ENCODE measurements at places on chromosomes 12 and 14.

GRCh38 chr14:104297721-104298401 lies 159.5 kb downstream of the KIF26A start:
- DNase-seq: no peak

DNA sequence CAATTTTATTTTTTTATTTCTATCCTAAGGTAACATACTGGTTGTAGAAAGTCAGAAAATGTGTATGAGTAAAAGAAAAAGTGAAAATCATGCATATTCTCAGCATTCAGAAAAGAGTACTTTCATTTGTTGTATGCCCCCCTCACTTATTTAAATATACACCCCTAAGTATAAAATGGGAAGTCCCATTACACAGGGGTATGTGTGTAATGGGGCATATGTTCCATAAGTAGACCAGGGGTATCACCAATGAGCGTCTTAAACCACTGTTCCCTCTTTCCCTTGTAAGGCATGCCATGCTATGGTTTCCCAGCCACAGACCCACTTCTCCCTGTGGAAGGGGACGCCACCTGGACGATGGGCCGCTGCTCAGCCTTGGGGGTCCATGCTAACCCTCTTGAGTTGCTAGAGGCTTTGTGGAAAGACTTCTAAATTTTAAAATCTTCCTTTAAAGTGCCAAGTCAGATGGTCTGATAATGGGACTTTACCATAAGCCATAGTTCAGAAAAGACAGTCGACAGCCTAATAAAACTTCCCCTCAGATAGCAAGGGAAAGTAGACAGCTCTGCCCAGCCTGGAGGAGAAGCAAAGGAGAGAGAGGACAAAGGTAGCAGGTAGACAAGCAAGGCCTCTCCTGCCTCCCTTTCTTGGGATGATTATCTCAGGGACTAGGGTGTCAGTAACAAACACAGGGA lies 118.2 kb downstream of the ZFP36L1 start:
- DNase-seq: no peak

GRCh38 chr12:99380701-99381100 lies 266.9 kb upstream of the GARIN6 start:
- DNase-seq: no peak

DNA sequence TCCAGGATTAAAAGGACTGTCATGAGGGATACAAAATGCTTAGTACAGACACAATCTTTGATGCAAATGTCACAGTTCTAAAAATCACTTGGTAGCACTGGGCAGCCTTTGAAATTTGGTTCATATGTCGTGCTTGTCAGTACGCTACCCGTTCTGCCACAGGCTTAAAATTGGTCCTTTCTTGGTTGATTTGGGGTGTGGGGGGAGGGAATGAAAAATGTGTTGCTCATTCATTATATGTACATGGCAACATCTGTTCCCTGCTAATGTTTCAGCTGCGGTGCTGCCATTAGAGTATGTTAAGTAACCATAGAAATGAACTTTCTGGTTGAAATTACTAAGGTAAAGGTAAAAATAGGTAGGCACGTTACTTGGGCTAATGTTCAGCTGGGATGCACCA lies 155.4 kb upstream of the ARHGAP5 start:
- DNase-seq: no peak

- DNase-seq: no peak
Observed at GRCh38 chr12:6559500-6559899, 3.7 kb upstream of the IFFO1 start.

GRCh38 chr14:97713023-97713422 lies 915.8 kb downstream of the VRK1 start:
- DNase-seq: no peak

- no peak for DNase-seq
Observed at GRCh38 chr14:50062438-50063085, 53.8 kb downstream of the VCPKMT start.

GRCh38 chr14:69471916-69472315 lies 12.6 kb upstream of the PLEKHD1 start:
- DNase-seq: no peak

- no peak for DNase-seq
Observed at GRCh38 chr14:88522393-88522792, 32.4 kb downstream of the PTPN21 start.

DNA sequence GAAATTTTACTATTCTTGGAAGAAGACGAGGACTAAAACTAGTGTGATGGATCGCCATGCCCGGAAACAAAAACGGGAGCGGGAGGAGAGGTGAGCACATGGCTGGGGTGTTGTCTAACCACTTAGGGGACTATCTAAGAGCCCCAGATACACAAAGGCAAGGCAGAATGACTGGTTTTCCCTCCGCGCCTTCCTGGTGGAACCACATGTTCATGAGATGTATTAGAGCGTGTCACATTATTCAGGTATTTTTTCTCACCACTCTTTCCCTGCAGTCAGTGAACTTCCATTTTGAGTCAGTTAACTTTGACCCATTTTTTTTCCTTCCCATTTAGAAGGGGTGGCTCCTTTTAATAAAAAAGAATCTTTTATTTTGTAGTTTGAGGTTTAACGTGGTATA lies 68.8 kb upstream of the TRAF3 start:
- DNase-seq: no peak

DNA sequence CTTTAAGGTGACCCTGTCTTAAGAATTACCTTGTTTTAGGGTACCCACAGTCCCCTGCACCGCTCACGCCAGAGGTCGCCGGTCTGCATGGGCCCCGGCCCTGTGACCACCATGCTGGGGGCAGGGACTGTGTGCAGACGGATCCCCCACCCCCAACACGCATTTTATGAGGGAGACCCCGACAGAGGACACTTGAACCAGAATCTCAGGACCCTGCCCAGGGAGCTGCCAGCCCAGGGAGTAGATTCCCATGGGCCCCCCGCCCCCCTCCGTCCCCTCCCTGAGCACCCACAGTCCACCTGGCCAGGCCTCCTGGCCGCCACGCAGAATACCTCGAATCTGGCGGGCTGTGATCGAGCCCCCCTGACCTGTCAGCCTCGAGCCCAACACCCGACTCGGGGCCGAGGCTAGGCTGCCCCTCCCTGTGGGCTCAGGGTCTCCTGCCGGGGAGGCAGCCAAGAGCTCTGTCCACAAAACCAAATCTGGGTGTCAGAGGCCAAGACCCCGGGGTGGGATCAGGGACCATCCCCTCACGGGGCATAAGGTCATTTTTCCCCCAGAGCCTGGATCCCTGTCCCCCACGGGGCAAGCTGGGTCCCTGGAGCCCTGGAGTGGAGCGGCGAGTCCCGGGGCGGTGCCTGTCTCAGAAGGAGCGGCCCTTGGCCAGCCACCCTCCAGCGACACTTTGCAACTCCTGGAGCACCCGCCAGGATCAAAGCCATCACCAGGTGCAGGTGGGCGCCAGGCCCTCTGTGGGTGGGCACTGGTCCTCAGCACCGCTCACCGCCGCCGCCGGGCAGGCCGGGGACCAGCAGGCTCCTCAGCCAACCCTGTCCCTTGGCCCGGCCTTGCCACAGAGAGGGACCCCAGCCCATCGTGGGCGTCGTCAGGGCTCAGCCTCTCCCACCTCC lies 155.8 kb upstream of the PKP2 start:
- no peak for DNase-seq

- DNase-seq: no peak
Observed at GRCh38 chr14:99991331-99991730, 73.9 kb upstream of the EVL start.

DNA sequence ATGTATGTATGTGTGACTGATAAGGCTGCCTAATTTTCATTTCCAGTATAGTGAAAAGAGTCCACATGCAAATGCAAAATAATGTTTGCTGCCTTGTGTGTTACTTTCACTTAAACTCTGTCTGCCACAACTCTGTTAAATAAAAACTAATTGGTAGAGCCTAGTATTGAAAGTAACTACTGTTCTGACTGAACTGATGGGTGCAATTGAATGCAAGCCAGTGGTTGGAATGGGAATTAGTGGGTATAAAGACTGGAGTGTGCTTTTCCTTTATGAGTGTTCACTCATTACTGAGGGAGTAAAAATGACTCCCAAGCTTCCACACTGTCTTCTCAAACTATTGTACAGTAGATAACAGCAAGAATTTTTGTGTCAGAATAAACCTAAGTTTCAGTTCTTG lies 571.0 kb downstream of the TMTC2 start:
- DNase-seq: no peak

- DNase-seq: no peak
Observed at GRCh38 chr14:104440297-104440956, 139.1 kb upstream of the C14orf180 start.

GRCh38 chr12:65259501-65259900 lies 19.0 kb upstream of the MSRB3 start:
- no peak for DNase-seq

- DNase-seq: no peak
Observed at GRCh38 chr12:118436002-118436730, 59.8 kb downstream of the SUDS3 start.

- no peak for DNase-seq
Observed at GRCh38 chr14:100587086-100587762, at the start of gene BEGAIN. BEGAIN (minus strand) TSS chr14:100587417; CDS start chr14:100587290, 127 bp downstream.

DNA sequence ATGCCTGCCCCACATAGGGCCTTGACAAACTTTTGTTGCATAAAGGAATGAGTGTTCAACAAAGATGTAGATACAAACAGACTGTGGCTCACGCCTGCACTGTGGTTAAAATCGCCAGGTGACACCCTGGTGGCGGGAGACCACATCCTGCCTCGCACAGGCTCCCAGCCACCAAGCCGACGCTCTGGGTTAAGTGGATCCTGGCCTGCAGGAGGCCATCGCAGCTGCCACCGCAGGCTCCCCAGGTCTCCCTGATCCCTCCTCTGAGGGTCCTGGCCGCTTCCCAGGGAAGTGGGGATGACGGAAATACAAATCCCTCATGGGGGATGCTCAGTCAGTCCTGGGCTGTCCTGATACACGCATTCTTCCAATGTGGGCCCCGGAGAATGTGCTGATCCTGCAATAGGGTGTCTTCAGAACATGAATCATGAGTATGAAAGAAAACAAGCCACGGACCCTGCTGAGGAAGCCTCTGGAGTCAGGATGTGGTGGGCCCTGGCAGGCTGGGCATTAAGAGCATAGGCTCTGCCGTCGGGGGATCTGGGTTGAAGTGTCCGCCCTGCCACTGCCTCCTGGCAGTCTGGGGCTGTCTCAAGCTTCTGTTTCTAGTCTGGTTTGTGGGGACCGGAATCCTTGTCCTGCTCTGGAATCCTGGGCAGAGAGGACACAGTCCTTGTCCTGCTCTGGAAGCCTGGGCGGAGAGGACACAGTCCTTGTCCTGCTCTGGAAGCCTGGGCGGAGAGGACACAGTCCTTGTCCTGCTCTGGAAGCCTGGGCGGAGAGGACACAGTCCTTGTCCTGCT lies 53.5 kb upstream of the BEGAIN start:
- DNase-seq: no peak

DNA sequence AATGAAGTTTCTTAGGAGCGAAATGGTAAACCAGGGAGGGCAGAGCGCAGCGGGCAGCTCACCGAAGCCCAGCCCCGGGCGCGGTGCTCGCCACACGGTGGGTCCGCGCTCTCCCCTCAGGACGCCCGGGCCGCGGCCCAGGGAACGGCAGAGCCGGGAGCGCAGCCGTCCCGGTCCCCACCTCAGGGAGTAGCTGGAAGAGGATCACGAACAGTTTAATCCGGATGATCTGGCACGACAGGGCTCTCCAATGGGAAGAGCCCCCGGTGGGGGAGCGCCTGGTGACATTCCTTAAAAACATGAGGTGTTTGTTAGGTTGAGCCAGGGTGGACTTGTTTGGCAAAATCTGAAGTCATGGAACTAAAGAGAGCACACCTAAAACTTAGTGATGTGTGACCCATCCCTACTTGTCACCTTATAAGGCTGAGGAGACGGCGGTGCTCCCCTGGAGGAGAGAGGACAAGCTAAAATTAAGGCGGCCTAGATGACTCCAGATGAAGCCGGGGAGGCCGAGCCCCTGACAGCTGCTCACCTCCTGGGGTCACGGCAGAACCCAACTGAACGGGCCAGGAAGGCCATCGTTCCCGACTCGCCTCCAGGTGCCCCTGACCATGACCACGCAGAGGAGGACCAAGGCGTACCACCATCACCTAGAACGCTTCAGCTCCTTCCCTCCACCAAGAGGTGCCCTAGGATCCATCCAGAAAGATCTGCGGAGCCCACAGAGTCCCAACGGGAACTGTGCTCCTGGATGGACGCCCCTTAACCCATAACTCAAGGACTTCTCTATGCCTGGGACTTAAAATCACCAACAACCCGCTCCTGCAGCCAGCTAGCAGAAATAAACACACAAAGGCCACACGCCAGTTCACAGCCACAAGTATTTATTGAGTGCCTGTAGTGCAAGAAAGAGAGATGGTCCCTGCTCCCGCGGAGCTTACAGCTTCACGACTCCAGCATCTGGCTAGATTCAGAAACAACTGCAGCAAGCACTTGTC lies 866 bp upstream of the PITPNM2 start:
- DNase-seq: no peak
